ENCODE measurements at places on chromosomes 3 and 15.

GRCh38 chr3:27680517-27681246 lies 41.4 kb downstream of the EOMES start:
- DNase-seq: peak; percentile 87

DNA sequence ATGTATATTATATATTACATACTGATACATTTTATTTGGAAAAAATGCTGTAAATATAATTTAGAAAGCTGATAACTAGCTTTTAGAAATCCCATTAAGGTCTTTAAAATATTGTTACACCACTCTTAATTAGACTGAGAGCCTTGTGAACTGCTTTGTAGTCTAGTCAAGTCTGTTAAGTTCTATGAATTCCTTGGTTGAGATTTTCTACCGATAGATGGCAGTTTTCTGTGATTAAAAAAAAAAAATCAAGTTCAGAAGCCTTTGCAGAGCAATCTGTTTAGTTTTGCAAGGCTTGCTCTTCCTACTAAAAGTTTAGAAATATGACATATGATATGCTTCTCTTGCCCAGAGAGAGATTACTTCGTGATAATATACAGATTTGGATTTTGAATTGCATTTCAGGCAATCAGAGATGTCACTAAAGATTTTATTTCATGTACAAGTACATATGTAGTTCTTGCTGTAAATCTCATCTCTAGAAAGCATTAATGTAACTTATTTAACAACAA lies 60.4 kb upstream of the SLITRK3 start:
- no peak for DNase-seq

- no peak for DNase-seq
Observed at GRCh38 chr15:50906954-50907600, 1.4 kb upstream of the AP4E1 start.

DNA sequence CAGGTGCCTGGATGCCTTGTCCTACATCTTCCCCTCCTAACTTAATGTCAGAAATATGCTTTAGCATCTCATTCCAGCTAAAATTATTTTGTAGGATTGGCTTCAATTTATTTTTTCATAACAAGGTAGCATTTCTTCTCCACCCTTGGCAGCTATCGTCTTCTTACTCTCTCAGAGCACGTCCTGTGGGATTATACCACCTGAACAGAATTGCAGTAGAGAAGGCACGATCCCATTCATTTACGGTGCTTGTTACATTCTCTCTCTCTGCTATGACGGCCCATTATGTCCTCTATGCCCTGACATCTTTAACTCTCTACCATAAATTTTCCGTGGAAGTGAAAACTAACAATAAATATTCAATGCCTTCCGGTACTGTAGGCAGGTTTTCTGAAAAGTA lies 103.3 kb downstream of the ROBO1 start:
- DNase-seq: no peak

DNA sequence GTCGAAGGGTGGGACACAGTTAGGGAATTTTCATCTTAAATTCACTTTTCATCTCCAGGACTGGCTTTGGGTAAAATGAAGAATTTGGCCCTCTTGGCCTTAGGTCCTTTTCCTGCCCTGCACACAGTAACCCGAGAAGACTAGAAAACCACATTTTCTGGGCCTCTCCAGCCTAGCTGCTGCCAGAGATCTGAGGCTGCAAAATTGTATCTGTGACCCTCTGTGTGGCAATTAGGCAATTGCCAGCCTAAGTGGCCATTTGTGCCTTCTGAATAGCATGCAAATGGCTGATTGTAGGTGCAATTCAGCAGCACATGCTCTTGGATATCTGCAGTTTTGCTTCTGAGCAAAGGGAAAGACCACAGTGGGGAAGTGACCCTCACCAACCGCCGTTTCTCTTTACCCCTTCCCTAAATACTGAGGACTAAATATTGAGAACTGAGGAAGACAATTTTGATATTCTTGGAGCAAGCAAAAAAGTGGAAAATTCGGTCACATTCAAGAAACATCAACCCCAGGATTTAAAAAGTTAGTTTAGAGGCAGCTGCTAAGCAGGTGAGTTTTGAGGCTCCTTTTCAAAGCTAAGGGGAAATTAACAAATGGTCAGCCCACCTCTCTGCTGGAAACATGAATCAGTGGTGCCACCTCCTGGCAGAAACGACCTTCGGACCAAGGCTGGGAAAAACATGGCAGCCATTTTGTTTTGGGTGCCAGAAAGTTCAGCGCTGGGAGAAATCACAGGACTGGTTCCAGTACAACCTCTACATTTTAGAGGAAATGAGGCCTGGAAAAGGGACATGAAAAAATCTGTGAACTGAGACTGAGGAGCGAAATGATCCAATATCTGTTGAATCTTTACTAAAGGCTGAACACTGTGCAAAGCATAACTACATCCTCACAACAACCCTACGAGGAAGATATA lies 56.6 kb upstream of the PRTG start:
- DNase-seq: peak; percentile 85

DNA sequence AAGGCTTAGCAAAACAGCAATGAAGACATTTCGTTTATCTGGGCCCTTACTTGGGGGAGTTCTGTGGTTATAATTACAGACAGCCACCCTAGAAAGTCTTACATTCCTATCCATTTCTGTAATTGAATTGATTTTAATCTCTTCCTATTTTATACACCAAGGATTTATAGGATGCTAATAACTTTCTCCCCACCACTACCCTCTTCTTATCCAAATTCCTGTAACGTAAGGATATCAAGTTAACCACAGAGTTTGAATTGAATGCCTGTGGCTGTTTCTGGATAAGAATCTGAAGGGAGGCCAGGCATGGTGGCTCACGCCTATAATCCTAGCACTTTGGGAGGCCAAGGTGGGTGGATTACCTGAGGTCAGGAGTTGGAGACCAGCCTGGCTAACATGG lies 78.6 kb downstream of the MLH1 start:
- no peak for DNase-seq

DNA sequence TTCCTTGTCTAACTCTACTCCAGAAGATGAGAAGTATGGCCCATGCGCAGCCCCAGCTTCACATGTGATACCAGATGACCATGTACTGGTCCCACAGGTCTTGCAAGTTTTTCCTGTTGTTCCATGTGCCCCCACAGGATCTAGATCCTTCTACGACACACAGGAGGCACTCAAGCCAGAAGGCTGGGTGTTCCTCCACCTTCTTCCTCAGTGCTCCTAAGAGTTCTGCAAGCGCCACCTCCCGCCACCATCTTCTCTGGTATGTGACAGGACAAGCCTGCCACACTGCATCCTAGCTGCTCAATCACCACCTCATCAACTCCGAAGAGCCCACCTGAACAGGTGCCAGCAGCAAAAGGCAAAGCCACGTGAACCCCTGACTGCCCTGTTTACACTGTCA lies 43.1 kb downstream of the XXYLT1 start:
- peak; percentile 48 for DNase-seq

GRCh38 chr3:157512534-157512933 lies 9.3 kb upstream of the VEPH1 start:
- no peak for DNase-seq

GRCh38 chr3:54647721-54648120 lies 280.1 kb downstream of the LRTM1 start:
- DNase-seq: no peak

GRCh38 chr3:157174649-157175498 lies 14.9 kb upstream of the CCNL1 start:
- DNase-seq: peak; percentile 100

DNA sequence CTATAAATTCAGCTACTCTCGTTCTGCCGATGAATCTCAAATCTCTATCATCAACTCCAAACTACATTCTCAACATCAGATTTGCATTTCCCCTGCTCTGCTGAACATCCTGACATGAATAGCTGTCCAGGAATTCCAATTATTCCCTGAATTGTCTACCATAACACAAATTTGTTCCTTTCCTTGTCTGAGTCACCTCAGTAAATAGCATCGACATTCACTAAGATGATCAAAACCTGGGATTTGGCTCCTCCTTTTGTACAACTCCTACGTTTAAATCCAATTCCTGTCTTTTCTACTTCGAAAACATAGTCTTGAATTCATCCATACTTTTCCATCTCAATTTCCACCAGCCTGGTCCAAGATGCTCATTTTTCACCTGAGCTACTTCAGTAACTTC lies 107.0 kb downstream of the GREM1 start:
- no peak for DNase-seq

- peak; percentile 50 for DNase-seq
Observed at GRCh38 chr3:51937014-51937413, 4.7 kb downstream of the RRP9 start.

GRCh38 chr3:9342696-9343095 lies 20.2 kb upstream of the THUMPD3 start:
- no peak for DNase-seq

DNA sequence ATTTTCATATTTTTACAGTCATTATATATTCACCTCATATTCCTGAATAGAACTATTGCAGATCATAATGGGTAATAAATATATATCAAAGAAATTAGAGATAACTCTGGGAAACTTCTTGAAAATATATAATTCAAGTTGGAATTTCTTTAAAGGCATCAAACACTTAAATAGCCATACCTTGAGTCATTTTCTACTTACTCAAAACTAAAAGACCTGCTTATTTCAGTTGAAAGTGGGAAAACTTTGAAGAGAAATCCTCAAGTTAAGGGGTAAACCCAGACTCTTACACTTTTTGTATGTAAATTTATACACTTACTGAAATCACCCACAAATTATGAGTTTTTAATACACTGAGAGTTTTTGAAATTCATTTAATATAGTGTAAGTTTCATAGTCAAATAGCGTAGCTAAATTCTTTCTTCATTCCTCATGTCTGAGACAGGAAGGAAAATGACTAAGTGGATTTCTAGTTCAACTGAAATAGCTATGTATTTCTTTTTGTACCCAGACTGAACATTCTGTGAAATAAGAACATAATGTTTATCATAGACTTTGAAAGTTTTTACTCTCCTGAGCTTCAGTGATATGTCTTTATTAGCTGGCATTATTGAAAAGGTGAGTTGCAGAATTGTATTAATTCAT lies 4.6 kb upstream of the ALCAM start:
- no peak for DNase-seq

GRCh38 chr15:56124391-56124790 lies 119.3 kb downstream of the RFX7 start:
- no peak for DNase-seq

- DNase-seq: no peak
Observed at GRCh38 chr3:53144862-53145712, 14.9 kb upstream of the RFT1 start.

- DNase-seq: peak; percentile 32
Observed at GRCh38 chr15:93034512-93034911, 54.5 kb downstream of the RGMA start.

DNA sequence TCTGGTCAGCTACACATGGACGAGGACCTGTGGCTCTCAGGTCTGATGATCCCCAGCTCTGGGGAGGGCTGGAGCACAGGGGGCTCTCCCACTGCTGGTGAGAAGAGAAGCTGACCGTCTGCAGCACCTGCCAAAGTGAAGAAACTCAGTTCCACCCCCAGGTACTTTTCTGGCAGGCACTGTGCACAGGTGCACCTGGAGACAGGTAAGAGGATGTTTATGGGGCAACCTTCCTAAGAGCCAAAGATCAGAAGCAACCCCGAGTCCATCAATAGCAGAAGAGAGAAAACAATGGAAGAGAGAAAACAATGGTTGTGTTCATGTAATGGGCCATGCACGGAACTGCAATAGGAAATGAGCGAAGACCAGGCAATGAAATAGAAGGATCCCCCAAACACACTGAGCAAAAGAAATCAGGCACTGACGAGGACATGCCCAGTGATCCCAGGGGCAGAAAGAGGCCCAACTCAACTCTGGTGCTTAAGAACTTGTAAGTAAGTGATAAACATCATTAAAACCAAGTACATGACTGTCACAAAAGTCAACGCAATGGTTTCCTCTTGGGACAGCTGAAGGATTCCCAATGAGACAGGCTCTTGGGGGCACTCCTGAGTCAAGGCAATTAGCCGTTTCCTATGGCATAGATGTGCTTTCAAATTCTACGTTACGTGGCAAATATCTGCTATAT lies 95.0 kb upstream of the ALDH1A3 start:
- peak; percentile 18 for DNase-seq

DNA sequence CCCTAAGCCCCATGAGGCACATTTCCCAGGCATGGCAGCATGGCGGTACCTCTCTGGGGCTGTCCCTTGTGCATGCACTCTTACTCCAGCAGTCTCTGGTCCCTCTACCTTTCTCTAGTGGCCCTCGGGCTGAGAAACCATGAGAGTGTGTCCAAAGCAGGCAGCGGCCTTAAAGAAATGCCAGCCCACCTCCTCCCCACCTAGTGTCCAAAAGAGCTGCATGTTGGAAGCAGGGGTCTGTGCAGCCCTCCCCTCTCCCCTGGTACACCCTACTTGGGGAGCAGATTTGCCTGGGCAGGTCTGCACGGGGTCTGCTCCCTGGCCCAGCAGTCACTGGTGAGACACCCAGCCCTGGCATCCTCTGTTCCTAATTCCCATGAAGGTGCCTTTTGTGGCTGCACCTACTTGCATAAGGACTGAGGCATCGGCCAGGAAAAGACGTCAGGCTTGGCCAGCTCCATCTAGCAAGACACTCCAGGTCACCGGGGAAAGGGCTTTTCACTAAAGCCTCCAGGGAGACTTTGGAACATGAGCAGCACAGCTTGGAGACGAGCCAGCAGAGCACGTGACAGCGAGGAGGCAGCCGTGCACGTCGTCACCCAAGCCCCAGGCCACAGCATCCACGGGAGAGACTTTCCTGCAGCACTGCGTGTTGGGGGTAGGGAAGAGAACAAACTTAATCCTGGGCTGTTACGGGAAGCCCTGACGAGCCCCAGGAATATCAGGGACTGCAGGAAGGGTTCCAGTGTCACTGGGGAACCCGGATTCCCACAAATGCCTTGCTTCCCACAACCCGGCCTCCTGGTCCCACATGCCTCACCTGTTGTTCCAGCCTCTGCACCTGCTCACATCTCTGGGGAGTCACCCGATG lies 38.8 kb downstream of the TM2D3 start:
- DNase-seq: no peak

DNA sequence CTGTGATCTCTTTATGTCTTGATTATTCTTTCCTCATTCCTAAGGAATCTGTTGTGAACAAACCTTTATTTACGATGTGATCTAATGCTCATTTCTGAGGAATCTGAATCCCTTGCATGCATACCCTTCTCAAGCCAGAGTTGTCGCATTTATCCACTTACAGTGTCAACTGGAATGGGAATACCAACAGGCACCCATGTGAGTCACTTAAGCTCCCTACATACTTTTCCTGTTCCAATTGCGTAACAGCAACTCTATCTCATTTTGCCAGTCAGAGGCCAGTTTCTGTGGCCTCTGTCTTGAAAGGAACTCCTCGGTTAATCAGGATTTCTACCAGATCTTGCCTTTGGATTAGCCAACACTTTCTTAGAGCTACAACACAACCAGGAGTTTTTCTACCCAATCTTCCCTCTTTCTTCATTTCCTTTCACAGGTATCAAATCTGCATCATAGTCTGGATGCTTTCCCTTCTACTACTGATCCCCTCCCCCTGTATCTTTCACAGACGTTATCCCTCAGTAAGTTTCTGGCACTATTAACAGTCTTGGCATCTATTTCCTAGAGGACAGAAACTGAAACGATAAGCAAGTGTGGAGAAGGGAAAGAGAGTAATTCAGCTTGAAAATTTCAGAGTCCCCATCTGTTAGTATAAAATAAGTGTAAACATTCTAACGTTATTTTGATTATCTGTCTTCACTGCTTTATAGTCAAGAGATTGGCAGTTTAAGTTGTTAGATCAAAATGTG lies 66.8 kb upstream of the BCHE start:
- no peak for DNase-seq
